ENCODE measurements at places on chromosomes 3 and 15. TPM values are rescaled to one million over a fixed set of nuclear protein-coding genes. Genes with fewer than 3 reads are reported as not detected.

GRCh38 chr3:49161808-49162530 is 4.2 kb downstream of the CCDC71 start:
- H3K27ac ChIP-seq = no peak overlapping the region
- H3K36me3 ChIP-seq = no peaks in the 10 kb centered on the region
- H3K27me3 ChIP-seq = no peaks in the 10 kb centered on the region
- DNase-seq = no peak
- H3K4me1 ChIP-seq = peaks cover 16% of the 10 kb centered on the region

DNA sequence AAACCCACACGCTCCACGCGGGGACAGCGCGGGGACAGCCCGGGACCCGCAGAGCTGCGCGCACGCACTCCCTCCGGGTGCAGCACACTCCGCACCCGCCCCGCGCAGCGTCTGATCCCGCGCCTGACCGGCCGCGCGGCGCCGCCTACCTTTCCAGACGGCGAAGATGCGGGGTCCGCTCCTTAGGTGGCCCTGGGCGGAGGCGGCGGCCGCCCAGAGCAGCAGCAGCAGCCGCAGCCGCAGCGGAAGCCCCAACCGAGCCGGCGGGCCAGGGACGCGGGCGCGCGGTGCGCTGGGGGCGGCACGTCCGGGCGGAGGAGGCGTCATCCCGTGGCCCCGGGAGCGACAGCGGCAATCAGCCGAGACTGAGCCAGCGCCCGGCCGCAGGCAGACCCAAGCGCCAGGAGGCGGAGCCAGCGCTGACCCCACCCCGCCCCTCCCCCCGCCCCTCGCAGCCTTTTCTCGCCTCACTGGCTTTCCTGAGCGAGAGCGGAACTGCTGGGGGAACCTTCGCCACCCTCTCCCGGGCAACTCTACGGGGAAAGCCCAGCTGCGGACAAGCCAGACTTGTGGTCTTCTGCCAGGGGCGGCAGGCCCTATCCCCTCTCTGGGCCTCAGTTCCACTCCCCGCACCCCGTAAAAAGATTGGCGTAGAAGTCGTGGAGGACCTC is at the start of gene SEMA7A:
TSS of gene SEMA7A (minus strand) at position 367 of the 671 bp plus-strand sequence. CDS start at position 327, 40 bp downstream.
- H3K4me1 ChIP-seq = peaks cover 45% of the 10 kb centered on the region
- H3K27ac ChIP-seq = peak within 1 kb of the TSS; percentile 89
- no peaks in the 10 kb centered on the region for H3K27me3 ChIP-seq
- peak; percentile 88 for DNase-seq

DNA sequence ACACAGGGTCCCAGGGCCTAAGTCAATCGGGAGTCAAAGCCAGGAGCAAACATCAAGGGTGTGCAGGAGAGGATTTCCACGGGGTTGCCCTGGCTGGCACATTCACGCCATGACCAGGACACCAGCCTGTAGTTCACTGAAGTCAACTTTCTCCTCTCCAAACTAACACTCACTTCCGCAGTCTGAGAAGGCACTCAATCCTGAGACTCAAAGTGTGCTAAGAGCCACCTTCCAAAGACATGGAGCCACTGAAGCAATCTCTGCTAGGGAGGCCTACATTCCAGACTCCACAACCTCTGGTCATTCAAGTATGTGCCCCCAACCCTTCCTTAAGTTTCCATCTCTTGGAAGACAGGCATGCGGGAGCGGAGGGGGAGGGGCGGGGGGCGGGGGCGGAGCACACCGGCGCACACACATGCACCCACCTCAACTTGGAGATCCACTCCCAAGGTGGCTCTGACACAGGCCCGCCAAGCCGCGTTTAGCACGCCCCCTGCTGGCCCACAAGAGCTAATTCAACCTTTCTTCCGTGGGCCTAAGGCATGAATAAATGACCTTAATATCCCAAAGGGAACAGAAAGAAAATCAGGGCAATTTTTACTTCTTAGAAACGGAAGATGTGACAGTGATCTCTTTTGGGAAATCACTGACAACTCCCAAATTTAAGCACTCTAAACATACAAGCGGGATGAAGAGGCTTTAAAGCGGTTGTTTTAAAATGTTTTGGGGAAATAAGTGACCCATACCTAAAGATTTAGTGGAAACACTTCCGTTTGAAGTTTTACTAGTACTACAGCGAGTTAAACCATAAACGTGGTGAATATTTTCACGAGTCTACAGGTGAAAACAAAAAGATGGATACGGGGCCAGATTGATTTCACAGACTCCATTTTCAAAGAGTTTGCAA is 162.5 kb upstream of the CHRNA7 start:
- H3K36me3 ChIP-seq = no peaks in the 10 kb centered on the region
- peaks cover 22% of the 10 kb centered on the region for H3K4me1 ChIP-seq
- no peak overlapping the region for H3K27ac ChIP-seq
- peak; percentile 63 for DNase-seq
- no peak overlapping the region for H3K4me3 ChIP-seq

- no peak overlapping the region for H3K4me3 ChIP-seq
- no peaks in the 10 kb centered on the region for H3K27me3 ChIP-seq
- H3K27ac ChIP-seq = no peak overlapping the region
- H3K36me3 ChIP-seq = no peaks in the 10 kb centered on the region
- H3K4me1 ChIP-seq = no peaks in the 10 kb centered on the region
- no peak for DNase-seq
These were observed 307.8 kb downstream of the BCHE start for GRCh38 chr3:165529451-165529850.

DNA sequence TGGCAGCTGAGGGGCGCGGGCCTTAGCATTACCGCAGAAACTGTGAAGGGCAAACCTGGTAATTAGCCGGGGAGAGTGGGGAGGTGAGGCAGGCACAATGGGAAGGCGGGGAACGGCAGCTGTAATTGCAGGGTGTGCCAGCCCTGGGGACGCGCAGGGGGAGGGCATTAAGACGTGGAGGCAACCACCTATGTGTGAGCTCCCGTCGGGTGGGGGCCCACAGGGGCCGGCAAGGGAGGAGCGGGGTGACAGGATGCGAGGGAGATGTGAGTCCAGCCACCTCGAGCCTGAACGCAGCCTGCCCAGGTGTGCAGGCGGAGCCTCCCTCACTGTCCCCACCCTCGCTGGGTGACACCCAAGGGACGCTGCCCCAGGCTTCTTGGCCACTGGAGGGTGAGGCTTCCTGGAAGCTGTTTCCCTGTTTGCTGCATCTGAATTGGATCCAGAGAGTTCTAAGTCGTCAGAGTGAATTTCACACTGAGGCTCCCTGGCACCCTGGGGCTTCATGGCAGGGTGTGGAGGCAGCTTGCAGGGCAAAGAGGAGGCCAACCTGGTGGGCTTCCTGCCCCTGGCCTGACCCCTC is 130.6 kb upstream of the MEF2A start:
- H3K27me3 ChIP-seq = no peaks in the 10 kb centered on the region
- no peak overlapping the region for H3K27ac ChIP-seq
- peak; percentile 12 for DNase-seq
- H3K4me1 ChIP-seq = peaks cover 17% of the 10 kb centered on the region

The LYZL4 gene
- total RNA-seq = 15.2 TPM

The C15orf62 gene
- 0.24 TPM for total RNA-seq

The IL16 gene
- 14.9 TPM for total RNA-seq

Data from testis (tissue), 5 donors.